ENCODE measurements at places on chromosomes 6 and 20. TPM values are rescaled to one million over a fixed set of nuclear protein-coding genes. Genes with fewer than 3 reads are reported as not detected.
A peak's percentile ranks its signal among the peaks of the same experiment; 100 is the strongest.

The ADA gene
- total RNA-seq = 27.1 TPM

The HLA-DRB5 gene
- total RNA-seq = 3.2 TPM

The NOTCH4 gene
- total RNA-seq = 1.7 TPM

The SGK2 gene
- total RNA-seq = 2.0 TPM

The OR2H2 gene
- total RNA-seq = not detected

The PLTP gene
- total RNA-seq = not detected

The EDN1 gene
- total RNA-seq = 0.96 TPM

The FAM83C gene
- not detected for total RNA-seq

The TTBK1 gene
- not detected for total RNA-seq

The BPIFB3 gene
- total RNA-seq = not detected

The HNF4A gene
- not detected for total RNA-seq

The JARID2 gene
- 27.3 TPM for total RNA-seq

GRCh38 chr6:20400456-20401204 lies 1.0 kb upstream of the E2F3 start:
- peak; percentile 3 for DNase-seq
- H3K36me3 ChIP-seq = no peaks in the 10 kb centered on the region
- peak overlapping the region; percentile 67 for H3K4me3 ChIP-seq
- H3K4me1 ChIP-seq = peaks cover 18% of the 10 kb centered on the region

- H3K36me3 ChIP-seq = no peaks in the 10 kb centered on the region
- no peaks in the 10 kb centered on the region for H3K27me3 ChIP-seq
- H3K4me3 ChIP-seq = no peak overlapping the region
- peaks cover 58% of the 10 kb centered on the region for H3K4me1 ChIP-seq
Observed at GRCh38 chr20:36967636-36968035, 16.1 kb upstream of the SAMHD1 start.

- peaks cover 9% of the 10 kb centered on the region for H3K27me3 ChIP-seq
- H3K4me3 ChIP-seq = no peak overlapping the region
- H3K36me3 ChIP-seq = no peaks in the 10 kb centered on the region
- peaks cover 14% of the 10 kb centered on the region for H3K4me1 ChIP-seq
- no peak overlapping the region for H3K27ac ChIP-seq
Observed at GRCh38 chr6:69868252-69868804, 2.0 kb downstream of the COL19A1 start.

- H3K27ac ChIP-seq = no peak overlapping the region
- no peak for DNase-seq
- H3K27me3 ChIP-seq = peaks cover 10% of the 10 kb centered on the region
- H3K4me1 ChIP-seq = peaks cover 8% of the 10 kb centered on the region
- H3K4me3 ChIP-seq = no peak overlapping the region
Observed at GRCh38 chr6:36285187-36285671, 15.4 kb downstream of the PNPLA1 start.

DNA sequence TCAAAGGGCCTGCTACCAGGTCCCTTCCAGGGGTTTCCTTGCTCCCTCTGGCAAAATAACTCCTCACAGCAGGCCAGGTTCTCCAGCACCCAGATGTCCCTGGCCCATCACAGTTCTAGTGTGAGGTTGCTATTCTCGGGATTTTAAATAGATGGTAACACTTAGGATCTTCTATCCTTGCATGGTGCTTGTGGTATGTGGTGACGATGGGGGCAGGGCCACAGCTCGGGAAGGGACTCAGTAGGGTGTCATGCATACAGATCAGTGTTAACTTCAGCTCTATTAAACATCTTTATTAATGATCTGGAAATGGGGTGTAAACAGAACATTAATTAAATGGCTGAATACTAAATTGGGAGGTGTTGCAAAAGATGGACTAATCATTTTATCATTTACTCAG lies 323.8 kb downstream of the QKI start:
- no peaks in the 10 kb centered on the region for H3K4me1 ChIP-seq
- no peaks in the 10 kb centered on the region for H3K27me3 ChIP-seq
- no peak for DNase-seq
- no peaks in the 10 kb centered on the region for H3K36me3 ChIP-seq
- no peak overlapping the region for H3K4me3 ChIP-seq
- no peak overlapping the region for H3K27ac ChIP-seq

GRCh38 chr20:58102261-58102660 lies 126.2 kb downstream of the ANKRD60 start:
- no peak for DNase-seq
- H3K36me3 ChIP-seq = no peaks in the 10 kb centered on the region
- H3K4me3 ChIP-seq = no peak overlapping the region

GRCh38 chr6:22194188-22194921 lies 102.5 kb downstream of the PRL start:
- H3K27me3 ChIP-seq = no peaks in the 10 kb centered on the region
- no peaks in the 10 kb centered on the region for H3K4me1 ChIP-seq
- H3K4me3 ChIP-seq = no peak overlapping the region
- H3K27ac ChIP-seq = no peak overlapping the region
- no peaks in the 10 kb centered on the region for H3K36me3 ChIP-seq

DNA sequence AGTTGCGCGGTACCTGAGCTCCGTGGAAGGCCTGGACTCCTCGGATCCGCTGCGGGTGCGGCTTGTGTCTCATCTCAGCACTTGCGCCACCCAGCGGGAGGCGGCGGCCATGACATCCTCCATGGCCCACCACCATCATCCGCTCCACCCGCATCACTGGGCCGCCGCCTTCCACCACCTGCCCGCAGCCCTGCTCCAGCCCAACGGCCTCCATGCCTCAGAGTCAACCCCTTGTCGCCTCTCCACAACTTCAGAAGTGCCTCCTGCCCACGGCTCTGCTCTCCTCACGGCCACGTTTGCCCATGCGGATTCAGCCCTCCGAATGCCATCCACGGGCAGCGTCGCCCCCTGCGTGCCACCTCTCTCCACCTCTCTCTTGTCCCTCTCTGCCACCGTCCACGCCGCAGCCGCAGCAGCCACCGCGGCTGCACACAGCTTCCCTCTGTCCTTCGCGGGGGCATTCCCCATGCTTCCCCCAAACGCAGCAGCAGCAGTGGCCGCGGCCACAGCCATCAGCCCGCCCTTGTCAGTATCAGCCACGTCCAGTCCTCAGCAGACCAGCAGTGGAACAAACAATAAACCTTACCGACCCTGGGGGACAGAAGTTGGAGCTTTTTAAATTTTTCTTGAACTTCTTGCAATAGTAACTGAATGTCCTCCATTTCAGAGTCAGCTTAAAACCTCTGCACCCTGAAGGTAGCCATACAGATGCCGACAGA lies 9.9 kb downstream of the HEY2 start:
- H3K27ac ChIP-seq = no peak overlapping the region
- H3K36me3 ChIP-seq = no peaks in the 10 kb centered on the region
- DNase-seq = no peak
- H3K4me1 ChIP-seq = peaks cover 4% of the 10 kb centered on the region
- peaks cover 10% of the 10 kb centered on the region for H3K27me3 ChIP-seq

DNA sequence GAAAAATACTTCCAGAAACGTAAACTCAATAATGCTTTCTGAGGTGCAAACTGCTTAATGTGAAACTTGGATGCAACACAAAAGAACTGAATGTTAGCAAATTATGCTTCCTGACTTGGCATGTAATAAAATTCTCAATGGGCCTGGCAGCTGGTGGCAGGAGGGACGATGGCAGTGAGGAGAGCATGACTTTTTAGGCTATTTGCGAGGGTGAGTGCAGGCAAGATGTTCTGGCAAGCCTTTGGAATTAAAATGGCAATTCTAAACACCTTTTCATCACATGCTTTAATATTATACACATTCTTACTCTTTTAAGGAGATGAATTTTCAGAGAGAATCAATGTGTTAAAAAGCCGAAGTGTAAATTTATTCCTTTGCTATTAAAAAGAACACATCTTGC lies 224.8 kb upstream of the CDH4 start:
- H3K4me3 ChIP-seq = no peak overlapping the region
- no peak overlapping the region for H3K27ac ChIP-seq
- H3K4me1 ChIP-seq = no peaks in the 10 kb centered on the region
- H3K27me3 ChIP-seq = peaks cover 2% of the 10 kb centered on the region
- H3K36me3 ChIP-seq = no peaks in the 10 kb centered on the region

DNA sequence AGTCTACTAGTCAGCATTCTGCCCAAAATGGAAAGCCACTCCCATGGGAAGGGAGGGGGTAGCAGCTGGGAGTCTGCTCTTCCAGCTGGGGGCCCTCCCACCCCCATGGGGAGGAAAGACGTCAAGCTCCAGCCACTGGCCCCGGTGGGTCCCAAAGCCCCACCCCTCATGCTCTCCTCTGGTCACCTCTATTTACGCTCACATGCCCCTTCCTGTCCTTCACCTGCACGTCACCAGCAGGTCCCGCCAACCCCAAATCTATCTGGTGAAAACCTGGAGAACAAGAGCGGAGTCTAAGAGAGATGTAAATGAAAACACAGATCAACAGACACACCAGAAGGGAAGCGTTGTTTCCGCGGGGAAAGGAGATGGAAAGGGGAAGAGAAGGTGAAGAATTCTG lies 30.0 kb upstream of the ZBP1 start:
- no peaks in the 10 kb centered on the region for H3K4me1 ChIP-seq
- no peak overlapping the region for H3K4me3 ChIP-seq
- no peak overlapping the region for H3K27ac ChIP-seq
- no peak for DNase-seq
- H3K27me3 ChIP-seq = no peaks in the 10 kb centered on the region
- peaks cover 7% of the 10 kb centered on the region for H3K36me3 ChIP-seq

Measured in T-cell (primary cell).